ENCODE measurements at places on chromosomes 5 and 9.

- DNase-seq = no peak
These were observed 74.9 kb upstream of the CER1 start for GRCh38 chr9:14797435-14797834.

- no peak for DNase-seq
These were observed 131.8 kb downstream of the TLE1 start for GRCh38 chr9:81557452-81558090.

DNA sequence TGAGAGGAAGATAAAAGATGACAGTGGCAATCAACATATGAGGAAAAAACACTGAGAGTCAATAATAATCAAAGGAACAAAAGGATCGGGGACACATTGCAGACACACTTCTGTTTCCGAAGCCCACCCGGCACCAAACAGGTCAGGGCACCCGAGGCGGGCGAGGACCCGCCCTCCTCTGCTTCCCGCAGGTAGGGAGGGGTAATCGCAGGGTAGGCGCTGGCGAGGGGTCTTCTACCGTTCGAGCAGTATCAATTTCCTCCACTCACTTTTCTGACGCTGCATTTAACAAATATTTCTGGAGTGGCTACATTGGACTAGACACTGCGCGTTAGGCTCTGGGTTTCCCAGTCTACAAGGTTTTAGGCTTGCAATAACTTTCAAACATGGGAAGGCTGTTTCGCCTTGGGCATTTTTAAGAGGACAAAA, 1.3 kb downstream of the TXN start:
- peak; percentile 9 for DNase-seq

- DNase-seq = no peak
These were observed 233.6 kb upstream of the SLC24A2 start for GRCh38 chr9:20022410-20022809.

DNA sequence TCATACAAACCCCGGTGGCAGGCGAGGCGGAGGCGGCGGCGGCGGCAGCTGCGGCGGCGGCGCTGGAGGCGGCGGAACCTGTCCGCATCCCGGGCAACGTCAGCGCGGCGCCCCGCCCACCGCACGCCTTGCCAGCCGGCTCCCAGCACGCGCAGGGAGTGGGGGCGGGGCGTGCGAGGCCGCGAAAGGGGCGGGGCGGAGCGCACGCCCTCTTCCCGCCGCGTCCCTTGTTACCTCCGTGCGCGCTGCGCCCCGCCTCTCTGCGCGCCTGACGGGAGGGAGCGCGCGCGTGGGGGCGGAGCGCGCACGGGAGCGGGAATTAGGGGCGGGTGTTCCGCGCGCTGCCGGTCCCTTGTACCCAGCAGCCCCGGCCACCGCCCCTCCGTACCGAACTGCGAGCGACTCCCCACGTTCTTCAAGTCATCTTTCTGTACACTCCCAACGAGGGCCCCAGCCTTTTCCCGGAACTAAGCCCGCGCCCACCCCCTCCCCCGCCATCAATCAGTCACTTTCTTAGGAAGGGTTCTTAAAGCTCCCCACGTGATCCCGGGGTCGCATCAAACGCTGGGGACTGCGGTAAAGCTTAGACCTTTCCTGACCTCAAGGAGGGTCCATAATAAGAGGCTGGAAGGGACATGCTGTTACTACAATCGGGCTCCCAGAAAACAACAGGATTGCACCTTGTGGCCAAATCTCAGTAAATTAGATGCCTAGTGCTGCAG, at the start of gene AGTPBP1:
AGTPBP1 (minus strand) TSS at position 80 of the 722 bp plus-strand sequence. CDS start 29,421 bp downstream, outside the sequence.
- peak; percentile 96 for DNase-seq

DNA sequence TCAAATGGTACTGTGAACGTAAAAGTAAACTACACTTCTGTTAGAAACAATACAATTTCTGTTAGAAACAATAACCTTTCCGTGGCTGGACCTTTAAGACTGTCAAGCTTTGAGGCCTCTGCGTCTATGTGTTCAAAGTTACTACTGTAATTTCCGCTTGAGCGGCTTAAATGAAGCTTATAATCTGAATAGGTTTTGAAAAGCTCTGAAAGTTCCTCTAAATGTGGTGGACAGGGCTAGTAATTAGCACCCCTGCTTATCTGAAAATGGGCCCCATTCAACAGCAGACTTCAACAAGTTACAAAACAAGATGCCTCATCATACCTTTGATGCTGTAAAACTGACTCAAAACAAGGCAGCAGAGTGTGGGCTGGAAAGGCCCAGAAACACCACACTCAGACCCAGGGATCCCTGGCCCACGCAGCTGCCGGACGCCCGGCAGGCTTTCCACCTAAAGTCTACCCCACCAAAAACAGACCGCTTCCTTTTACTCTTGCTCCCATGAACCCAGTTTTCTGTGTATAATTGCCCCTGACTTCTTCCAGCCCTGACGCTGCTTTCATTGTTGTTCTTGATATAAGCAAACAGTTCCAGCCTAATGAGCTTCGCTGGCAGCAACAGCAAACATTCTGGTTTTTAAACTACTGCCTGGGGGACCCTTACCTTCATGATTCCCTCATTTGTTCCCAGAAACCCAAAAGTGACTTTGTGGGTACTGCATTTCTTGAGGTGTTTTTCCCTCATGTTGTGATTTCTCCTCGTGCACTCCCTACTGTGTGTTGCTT, 66.7 kb downstream of the TLE1 start:
- DNase-seq = no peak

GRCh38 chr5:9409413-9409960, 136.4 kb downstream of the SEMA5A start:
- no peak for DNase-seq

DNA sequence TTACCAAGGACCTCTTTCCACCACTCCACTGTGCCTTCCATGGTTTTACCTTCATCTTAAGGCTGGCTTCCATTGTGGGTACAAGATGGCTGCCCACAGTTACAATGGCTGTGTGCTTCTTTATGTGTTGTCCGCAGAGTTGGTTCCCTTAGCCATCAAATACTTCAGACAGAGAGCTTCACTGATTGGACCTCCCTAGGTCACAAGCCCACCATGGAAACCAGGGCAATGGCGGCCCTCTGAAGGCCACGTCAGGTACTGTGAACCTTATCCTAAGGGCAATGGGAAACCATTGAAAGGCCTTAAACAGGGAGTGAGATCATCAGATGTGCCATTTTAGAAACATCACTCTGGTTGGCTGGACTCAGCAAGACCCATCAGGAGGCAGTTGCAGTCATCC, 2.9 kb upstream of the ARHGEF39 start:
- DNase-seq = no peak

DNA sequence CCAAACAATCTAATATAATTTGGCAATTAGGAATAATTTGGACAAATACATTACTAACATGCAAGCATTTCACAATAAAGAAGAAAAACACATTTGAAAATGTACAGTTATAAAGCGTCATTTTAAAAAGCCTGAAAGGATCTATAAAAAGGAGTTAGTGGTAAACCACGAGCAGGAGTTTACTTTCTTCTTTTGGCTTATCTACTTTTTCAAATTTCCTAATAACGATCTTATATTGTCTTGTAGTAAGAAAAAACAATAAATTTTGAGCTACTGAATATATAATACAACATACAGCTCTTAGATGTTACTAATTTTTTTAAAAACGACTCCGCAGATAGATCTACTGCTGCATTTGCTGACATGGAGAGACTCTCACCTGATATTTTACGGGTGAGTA, 79.9 kb downstream of the SMIM23 start:
- DNase-seq = no peak

All from CD4-positive, alpha-beta T cell treated with Interleukin-2 at 100 ng/mL for 4 hours (primary cell).